ENCODE measurements at places on chromosomes 2 and 18. TPM values are rescaled to one million over a fixed set of nuclear protein-coding genes. Genes with fewer than 3 reads are reported as not detected.
A peak's percentile ranks its signal among the peaks of the same experiment; 100 is the strongest.

DNA sequence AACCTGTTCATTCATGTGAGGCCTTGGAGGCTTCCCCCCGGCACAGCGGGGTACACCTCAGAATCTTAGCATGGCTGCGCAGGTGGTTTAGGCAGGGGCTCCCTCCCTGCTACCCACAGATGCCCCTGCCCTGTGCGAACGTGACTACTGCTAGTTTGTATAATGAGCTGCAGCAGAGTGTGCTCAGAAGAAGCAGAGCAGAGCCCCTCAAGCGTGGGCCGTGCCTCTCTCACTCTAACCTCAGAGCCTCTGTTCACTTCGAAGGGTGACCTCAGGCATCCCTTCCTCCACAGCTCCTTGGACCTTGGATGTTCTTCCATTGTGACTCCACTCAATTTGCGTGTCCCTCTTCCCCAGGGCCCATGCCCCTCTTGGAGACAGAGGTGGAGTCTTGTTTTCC lies 161.6 kb downstream of the CTIF start:
- no peak for DNase-seq
- H3K4me1 ChIP-seq = peaks cover 36% of the 10 kb centered on the region
- no peak overlapping the region for H3K27ac ChIP-seq
- H3K4me3 ChIP-seq = no peak overlapping the region
- no peaks in the 10 kb centered on the region for H3K27me3 ChIP-seq

- no peak overlapping the region for H3K27ac ChIP-seq
- no peak overlapping the region for H3K4me3 ChIP-seq
- H3K27me3 ChIP-seq = no peaks in the 10 kb centered on the region
- DNase-seq = no peak
- peaks cover 23% of the 10 kb centered on the region for H3K4me1 ChIP-seq
- no peaks in the 10 kb centered on the region for H3K36me3 ChIP-seq
Measured at GRCh38 chr2:198054299-198054698, 249.9 kb downstream of the PLCL1 start.

GRCh38 chr18:21109936-21110712 lies 1.5 kb downstream of the ROCK1 start:
- no peak for DNase-seq
- H3K27ac ChIP-seq = peak overlapping the region; percentile 98
- no peaks in the 10 kb centered on the region for H3K36me3 ChIP-seq
- peak overlapping the region; percentile 87 for H3K4me3 ChIP-seq
- peaks cover 26% of the 10 kb centered on the region for H3K4me1 ChIP-seq
- H3K27me3 ChIP-seq = no peaks in the 10 kb centered on the region

DNA sequence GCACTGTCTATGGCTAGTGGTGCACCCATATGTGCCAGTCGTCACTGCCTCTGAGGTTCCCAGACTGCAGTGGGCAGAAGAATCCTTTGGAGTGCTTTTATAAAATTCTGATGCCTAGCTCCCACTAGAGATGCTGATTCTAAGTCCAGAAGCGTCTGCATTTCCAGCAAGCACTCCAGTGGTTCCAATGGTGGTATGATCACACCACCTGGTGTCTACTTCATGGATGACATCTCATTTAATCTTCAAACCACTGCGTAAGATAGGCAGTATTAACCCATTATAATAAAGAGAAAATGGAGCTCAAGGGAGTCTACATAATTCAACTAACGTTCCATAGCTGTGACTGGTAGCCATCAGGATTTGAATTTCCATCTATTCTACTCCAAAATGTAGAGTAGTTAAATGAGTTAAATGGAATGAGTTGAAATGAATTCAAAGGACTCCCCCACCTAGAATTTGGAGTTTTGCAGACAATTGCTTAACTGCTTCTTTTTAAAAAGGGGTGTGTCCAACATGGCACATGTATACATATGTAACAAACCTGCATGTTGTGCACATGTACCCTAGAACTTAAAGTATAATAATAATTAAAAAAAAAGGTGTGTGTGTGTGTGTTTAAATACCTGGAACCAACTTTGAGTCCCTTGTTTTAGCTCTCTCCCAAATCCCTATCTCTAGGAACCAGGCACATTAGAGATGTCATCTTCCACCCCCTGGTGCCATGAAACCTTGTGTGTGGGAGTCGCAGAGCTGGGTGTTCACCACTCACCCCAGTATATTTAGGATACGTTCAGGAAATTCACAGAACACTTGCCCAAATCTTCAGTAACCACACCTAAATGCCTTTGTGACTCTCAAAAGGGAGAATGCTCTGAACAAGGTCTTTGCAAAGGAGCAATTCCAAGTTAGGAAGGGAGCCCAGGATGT lies 14.1 kb downstream of the LAMA3 start:
- H3K4me1 ChIP-seq = peaks cover 13% of the 10 kb centered on the region
- no peak overlapping the region for H3K4me3 ChIP-seq
- no peaks in the 10 kb centered on the region for H3K36me3 ChIP-seq
- no peaks in the 10 kb centered on the region for H3K27me3 ChIP-seq
- DNase-seq = no peak

GRCh38 chr2:62475172-62476011 lies 30.6 kb downstream of the TMEM17 start:
- H3K4me3 ChIP-seq = peak overlapping the region; percentile 40
- H3K4me1 ChIP-seq = peaks cover 80% of the 10 kb centered on the region
- peak; percentile 89 for DNase-seq
- H3K27ac ChIP-seq = peak overlapping the region; percentile 71
- no peaks in the 10 kb centered on the region for H3K27me3 ChIP-seq
- no peaks in the 10 kb centered on the region for H3K36me3 ChIP-seq

DNA sequence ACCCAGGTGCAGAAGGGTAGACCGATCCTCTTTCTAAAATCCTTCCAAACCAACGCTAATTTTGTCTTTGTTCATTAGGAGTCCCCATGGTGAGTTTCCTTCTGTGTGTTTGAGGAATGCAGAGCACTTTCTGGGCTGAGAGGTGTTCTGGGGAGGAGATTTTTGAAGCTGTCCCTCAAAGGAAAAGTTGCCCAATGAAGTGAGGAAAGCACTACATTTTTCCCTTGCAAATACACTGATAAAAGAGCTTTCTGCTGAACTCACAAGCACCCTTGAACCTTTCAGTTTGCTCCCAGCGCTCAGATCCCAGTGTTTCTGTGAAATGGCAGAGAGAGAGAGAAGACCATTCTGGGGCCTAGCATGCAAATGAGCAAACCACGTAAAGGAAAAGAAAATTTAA lies 299.6 kb upstream of the FANCL start:
- no peaks in the 10 kb centered on the region for H3K27me3 ChIP-seq
- H3K4me3 ChIP-seq = no peak overlapping the region
- DNase-seq = no peak
- H3K4me1 ChIP-seq = no peaks in the 10 kb centered on the region
- H3K36me3 ChIP-seq = no peaks in the 10 kb centered on the region

CDC42EP3 gene
- 217 TPM for total RNA-seq

DNA sequence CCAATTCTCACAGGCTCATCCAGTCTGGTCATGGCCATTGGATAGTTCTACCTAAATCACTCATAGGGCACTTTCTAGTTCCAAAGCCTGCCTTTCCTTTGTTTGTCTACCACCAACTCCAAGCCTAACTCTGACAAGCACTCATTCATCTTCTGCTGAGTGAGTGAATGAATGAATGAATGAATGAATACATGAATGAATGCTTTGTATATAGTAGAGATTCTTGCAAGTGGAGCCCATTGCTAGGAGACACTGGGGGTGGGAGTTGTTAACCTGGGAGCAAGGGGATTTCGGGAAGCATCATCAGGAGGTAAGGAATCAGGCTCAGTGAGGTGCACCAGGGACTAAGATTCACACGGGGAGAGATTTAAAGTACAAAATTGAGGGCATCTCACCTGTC lies 3.3 kb upstream of the MOCOS start:
- no peak overlapping the region for H3K27ac ChIP-seq
- no peak for DNase-seq
- no peaks in the 10 kb centered on the region for H3K27me3 ChIP-seq
- no peak overlapping the region for H3K4me3 ChIP-seq

DNA sequence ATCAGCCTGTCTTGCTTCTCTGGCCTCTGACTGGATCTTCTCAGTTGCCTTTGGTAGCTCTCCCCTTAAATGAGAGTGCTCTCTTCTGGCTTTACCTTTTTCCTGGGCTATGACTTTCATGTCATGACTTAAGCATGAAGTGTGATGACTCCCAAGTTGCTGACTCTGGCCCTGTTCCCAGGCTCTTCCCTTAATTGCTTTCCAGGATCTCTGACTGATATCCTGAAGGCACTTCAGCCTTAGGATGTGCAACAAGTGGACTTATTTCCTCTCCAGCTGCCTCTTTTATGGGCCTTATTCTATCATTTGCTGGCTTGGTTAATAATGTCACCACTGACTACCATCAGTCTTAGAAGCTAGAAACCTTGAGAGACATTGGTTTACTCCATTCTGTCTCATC lies 17.4 kb downstream of the SEMA4F start:
- H3K36me3 ChIP-seq = peaks cover 9% of the 10 kb centered on the region
- H3K4me1 ChIP-seq = no peaks in the 10 kb centered on the region
- no peak for DNase-seq
- no peaks in the 10 kb centered on the region for H3K27me3 ChIP-seq
- no peak overlapping the region for H3K4me3 ChIP-seq
- no peak overlapping the region for H3K27ac ChIP-seq

PREB gene
- total RNA-seq = 64.7 TPM

Data from esophagus muscularis mucosa (tissue), 4 donors.